Stimulated activated naive B cell treated with anti-CD40 and anti-IgM and Interleukin-4, amounts not matched to agents 10 μg/mL and 1 μg/mL and 100 μg/mL, for 72 hours (primary cell): ENCODE measurements at places on chromosomes 5 and 9.

DNA sequence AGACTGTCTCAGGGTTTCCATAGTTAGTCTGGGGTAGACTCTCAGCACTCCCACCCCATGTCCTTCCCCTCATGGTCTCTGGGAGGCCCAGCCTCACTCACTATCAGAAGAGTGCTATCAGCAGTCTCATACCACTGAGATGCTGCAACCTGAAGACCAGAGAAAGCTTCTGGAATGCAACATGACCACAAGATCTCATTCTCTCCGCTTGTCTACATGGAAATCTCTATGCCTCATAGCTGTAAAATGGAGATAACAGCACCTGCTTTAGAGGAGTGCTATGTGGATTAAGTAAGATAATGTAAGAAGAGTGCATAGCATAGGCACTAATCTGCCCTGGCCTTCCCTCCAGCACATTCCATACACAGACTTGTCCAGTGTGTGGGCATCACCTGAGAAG lies 47.0 kb upstream of the ZNF169 start:
- DNase-seq, result no peak

- DNase-seq, result no peak
Measured at GRCh38 chr9:131734781-131735180, 5.1 kb downstream of the RAPGEF1 start.

DNA sequence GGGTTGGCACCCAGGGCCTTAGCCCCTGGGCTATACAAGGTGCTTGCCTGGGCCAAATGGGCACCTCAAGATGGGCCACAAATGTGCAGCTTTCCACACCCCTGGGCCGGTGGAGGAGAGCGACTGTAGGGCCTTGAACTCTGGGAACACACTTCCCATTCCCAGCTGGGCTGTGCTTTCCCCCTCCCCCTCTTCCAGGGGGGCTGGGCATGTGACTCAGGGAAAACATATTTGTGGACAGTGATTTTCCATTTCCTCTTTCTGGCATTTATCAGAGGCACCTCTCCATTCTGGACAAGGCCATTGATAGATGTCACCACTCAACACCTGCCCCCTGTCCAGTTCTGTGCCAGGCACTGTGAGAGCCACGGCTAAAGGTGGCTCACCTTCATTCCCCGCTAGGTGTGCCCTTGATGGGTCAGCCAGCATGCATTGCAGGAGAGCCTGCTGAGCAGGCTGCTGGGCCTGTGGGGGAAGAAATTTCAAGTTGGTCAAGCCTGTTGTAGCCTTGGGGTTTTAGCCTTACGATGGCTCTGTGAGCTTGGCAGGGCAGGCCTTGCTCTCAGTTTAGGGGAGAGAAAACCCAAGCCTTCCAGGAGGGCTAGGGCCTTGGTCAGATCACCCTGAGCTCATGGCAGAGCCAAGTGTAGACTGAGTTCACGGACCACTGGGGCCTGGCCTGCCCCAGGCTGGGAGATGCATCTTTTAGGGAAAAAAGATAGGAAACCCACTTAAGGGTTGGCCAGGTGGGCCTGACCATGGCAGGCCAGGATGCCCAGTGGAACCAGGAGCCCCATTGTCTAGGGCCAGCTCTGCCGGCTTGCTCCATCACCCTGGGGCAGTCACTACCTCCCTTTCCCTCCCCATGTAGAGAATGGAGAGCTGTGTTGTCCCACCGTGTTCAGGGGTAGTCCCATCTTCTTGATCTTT lies 113.9 kb downstream of the DAB2IP start:
- DNase-seq, result no peak

GRCh38 chr5:160543395-160543794 lies 121.7 kb downstream of the PTTG1 start:
- DNase-seq, result no peak

DNA sequence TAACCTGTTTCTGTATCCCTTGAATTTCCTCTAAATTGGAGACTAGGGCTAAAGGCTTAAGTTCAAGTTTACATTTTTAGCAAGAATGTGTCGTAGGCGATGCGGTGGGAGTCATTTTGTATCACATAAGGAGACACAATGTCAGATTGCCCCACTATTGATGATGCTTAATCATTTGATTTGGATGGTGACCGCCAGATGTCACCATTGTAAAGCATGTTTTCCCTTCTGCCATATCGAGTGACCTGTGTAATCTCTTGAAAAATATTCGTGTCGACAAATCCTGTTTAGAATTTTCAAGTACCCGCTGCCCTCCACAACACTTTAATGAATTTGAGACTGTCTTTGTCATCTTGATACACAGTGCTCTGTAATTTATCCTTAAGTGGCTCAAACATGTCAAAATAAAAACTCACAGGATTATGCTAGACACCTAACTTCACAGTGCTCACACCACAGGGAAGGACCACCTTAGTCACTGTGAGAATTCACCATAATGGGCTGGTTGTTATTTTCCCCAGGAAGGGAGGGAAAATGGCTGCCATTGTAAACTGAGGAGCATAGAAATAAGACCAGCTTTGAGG lies 34.5 kb upstream of the SLC46A2 start:
- no peak for DNase-seq

DNA sequence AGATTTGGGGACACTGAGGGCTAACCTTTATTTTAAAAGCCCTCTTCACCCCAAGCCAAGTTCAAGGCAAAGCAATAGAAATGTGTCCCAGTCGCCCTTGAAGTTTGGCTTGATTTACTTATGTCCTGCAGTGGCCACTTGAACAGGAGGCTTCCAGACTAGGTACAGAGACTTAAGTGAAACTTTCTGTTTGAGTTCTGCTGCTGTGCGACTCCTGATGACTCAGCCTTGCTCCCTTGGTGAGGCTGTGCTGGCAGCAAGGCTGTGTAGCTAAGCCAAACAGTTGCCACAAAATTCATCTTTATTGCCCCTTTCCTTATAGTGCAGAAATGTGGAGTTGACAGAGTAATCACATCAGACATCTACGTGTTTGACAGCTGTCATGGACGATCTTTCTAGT lies 68.8 kb upstream of the NTRK2 start:
- no peak for DNase-seq

DNA sequence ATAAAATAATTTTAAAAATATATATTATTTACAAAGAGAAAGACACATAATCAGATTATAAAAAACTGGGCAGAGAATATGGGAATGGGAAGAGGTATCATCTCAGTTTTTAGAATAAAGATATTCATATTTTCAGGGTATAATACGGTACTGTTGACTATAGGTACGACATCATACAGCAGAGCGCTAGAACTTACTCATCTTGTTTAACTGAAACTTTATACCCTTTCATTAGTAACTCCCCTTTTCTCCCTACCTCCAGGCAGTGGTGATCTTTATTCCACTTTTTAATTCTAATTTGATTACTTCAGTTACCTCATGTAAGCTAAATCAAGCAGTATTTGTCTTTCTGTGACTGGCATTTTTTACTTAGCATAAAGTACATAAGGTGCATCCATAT lies 742.1 kb downstream of the MTRR start:
- DNase-seq, result no peak

- no peak for DNase-seq
Measured at GRCh38 chr5:93433422-93433821, 147.6 kb downstream of the NR2F1-AS1 start.

- DNase-seq, result no peak
Measured at GRCh38 chr5:2864515-2865105, 113.1 kb upstream of the IRX2 start.

DNA sequence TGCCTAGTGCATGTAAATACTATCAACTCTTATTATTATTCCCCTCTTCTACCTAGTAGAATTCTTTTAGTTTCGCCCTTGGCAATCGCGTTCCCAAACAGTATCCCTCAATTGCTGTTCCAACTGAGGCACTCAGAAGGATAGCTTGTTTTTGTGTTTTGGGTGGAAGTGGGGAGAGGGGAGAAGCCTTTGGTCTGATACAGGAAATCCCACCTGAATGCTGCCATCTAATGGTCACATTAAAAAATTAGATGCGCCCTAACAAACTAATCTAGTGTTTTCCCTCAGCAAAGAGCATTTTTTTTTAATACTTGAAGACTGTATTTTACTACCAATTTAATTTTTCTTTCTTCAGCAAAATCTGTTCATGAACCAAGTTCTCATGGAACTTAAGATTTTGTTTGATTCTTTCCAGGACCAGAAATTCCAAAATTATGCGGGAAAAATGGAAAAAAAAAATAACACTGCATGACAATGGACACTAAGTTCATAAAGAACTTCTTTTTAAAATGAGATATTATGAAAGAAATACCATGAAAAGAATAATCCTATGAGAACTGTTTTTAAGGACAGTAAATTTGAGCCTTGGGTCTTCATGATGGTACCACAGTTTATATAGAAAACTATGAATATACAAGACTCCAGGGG lies 22.2 kb upstream of the GLDC start:
- DNase-seq, result no peak

DNA sequence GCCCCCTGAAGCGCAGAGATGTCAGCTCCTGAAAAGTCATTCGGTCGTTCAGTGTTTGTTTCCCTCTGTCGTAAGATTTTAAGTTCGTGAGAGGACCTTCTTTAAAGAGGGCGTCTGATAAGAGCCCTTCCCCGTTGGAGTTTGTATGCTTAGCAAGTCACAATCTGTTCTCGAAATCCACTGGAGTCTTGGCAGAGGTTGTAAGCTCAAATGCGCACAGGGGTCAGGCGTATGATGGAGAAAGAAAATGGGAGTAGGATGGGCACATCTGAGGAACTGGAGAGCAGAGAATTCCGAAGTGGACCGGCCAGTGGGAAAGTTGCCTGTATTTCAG lies 710 bp downstream of the HSD17B4 start:
- no peak for DNase-seq

DNA sequence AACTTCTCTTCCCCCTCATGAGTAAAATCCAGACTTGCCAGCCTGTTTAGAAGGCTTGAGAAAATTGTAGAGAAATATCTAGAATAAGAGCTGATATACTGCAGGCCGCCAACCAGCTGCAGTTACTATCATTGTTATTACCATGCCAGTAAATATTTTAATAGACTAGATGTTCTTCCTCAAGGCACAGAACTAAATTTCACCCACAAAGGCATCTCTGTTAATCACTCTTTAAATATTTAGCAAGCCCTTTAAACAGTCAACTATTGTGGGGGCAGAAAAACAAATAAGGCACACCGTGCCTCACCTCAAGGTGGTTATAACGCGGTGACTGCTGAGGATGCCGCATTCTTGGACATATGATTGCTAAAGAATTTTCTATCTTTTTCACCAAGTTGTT lies 147.0 kb downstream of the SPOCK1 start:
- no peak for DNase-seq

DNA sequence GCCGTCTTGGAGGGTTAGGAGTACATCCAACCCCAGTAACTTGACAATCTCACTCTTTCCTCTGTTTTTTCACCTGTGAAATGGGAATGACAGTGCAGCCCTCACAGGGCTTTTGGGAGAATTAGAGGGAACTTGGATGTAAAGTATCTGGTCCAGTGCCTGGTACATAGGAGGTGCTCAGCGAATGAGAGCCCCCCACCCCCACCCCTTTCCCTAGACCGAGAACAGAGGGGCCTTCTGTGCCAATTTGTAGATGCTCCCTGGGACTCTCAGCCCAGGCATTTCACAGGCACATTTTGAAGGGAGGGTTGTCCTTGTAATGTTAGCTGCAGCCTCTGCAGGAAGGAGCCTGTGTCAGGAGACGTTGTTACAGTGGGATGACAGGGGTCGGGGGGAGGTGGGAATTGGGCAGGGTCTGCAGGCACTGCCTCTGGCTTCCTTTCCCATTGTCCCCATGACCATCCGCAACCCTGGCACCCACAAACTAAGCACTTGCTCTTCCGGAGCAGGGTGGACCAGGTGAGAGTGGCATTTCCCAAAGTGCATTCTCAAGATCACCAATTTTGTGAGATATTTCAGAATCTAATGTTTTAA lies 47.0 kb downstream of the AMBP start:
- DNase-seq, result no peak

- no peak for DNase-seq
Measured at GRCh38 chr9:16928179-16928945, 57.9 kb upstream of the BNC2 start.

- no peak for DNase-seq
Measured at GRCh38 chr5:35369965-35370790, 139.9 kb upstream of the PRLR start.

DNA sequence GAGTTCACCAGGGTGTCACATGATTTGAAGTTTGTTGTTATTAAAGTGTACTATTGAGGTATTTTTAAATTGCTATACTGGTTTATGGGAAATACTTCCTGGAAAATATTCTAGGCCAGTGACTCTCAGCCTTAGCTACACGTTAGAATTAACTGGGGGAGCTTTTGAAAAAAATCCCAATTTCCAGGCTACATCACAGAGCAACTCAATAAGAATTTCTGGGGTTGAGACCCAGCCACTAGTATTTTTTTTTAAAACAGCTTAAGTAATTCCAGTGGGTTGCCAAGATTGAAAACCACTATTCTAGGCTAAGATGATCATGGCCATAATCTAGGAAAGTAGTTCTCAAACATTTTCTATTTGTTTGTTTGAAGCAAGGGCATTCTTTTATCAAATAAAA lies 142.9 kb upstream of the GRIA1 start:
- DNase-seq, result no peak

GRCh38 chr9:14323083-14323971 lies 9.4 kb upstream of the NFIB start:
- DNase-seq, result no peak

DNA sequence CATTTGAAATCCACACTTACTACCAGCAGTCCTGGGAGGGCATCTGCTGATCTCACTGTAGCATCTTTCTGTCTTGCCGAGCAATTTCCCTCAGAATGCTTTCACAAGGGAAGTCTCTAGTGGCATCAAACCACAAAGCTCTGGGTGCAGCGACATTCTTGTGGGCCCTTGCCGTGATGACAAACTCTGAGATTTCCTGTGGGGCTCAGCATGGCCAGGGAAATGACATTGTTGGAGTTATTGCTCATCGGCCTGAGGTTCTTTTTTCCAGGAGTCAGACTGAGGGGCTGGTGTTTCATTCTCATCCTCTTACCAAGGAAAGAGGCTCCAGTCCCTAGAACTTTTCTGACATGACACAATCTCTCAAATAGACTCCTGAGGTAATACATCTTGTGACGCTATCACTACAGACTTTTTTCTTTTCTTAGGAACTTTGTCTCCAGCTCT lies 51.4 kb downstream of the PFDN1 start:
- peak; percentile 53 for DNase-seq

- DNase-seq, result no peak
Measured at GRCh38 chr5:74243634-74244033, 396.9 kb downstream of the ENC1 start.

- no peak for DNase-seq
Measured at GRCh38 chr5:20248118-20248517, 260.1 kb upstream of the CDH18 start.

DNA sequence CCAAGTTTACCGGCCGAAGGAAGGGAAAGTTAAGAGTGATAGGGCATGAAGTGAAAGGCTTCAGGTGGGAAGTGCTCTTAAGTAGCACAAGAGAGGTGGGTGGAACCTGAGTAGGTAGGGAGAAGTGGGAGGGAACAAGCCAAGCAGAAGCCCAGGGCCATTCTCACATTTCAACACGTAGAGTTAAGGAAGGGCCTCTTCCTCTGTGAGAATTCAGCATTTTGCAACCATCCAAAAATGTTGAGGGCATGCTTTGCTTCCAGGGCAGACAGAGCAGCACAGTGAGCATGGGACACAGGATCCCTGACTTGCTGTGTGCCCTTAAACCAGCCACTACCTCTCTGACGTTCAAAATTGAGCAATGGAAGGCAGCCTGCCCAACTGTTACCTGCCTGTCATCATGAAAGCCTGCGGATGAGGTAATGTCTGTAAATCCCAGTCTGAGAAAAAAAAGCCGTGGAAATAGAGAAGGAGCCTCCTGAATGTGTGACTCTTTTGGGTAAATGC lies 3.3 kb downstream of the CYFIP2 start:
- DNase-seq, result no peak

- no peak for DNase-seq
Measured at GRCh38 chr5:177083357-177083756, 3.4 kb upstream of the FGFR4 start.
